NK-92 treated with Interleukin-12 subunit alpha and Interleukin-12 subunit beta, amount 100 ng/mL, for 24 hours (cell line): ENCODE measurements at places on chromosomes 1 and 21.

GRCh38 chr21:34836103-34836932, 167.5 kb downstream of the CLIC6 start:
- no peak for DNase-seq

DNA sequence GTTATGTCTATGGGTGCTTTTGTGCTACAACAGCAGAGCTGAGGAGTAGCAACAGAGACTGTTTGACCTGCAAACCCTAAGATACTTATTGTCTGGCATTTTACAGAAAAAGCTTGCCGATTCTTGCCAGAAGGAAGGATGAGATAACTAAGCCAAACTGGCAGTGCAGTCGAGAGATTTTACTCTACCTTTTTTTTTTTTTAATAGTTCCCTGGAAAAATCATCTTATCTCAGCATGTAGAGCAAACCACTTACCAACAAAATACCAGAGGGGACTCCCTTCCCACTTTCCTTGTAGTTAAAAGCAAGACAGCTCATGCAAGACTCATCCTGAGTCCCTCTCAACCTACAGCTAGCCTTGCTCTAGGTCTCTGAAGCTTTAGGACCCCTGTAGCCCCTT, 132.9 kb downstream of the SYT2 start:
- DNase-seq: no peak

GRCh38 chr1:37265786-37266667, 208.4 kb upstream of the ZC3H12A start:
- DNase-seq: no peak

DNA sequence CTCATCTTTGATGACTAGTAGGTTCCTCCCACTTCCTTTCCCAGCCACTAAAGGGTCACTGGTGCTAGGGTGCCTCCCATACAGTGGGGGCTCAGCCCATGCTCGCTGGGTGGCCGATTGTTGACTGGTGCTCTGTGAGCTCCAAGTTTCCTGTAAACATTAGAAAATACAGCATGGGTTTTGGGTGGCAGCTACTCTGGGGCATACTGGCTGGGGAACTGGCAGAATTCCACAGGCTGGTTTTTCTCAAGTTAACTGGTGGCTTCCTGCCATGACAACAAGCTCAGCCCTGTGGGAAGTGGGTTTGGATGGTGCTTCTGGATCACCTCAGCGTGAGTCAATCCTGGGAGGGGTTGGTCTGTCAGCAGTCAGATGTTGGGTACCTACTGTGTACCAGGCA, 28.7 kb upstream of the CRNN start:
- DNase-seq: no peak

DNA sequence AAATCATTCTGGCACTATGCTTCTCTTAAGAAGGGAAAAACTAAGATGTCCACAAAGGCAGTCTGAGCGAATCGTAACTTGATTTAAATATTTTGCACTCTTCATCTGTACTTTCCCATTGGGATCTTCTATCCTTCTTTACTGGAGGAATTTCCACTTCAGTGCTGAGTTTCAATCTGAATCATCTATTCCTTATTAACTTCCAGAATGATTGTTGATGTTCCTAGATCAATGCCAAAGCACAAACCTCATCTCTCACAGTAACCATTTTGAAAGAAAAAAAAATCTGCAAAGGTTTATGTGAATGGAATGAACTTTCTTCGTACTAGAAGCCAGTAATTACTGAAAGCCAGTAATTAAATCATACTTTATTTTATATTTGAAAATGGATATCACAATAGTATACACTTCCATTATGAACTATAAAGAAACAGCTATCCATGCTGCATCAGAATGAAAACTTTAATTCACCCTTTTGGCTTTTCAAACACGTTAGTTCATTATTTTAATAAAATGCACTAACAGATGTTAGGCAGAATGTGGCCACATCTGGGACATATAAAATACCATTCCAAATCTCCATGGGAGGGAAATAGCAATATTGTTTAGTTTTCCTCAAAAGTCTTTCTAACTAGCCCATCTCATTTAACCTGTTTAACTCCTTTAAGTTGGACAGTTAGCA, 5.5 kb upstream of the RNF2 start:
- DNase-seq: no peak

DNA sequence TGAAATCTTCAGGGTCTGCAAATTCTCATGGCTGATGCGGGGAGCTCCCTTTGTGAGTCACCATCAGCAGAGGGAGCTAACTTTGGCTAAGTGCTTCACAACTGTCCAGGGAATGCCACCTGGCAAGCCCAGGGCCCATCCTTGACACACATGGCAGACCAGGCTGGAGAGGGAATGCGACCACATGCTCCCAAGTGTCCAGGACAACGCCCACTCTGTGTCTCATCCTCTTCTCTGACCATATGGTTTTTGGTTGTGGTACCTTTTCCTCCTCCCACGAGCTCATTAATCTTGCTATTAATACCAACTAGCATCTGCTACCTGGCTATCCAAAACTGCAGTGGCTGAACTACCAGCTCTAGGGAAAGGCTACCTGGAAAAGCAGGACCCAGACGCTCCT, 37.1 kb upstream of the CLSTN1 start:
- DNase-seq: no peak

DNA sequence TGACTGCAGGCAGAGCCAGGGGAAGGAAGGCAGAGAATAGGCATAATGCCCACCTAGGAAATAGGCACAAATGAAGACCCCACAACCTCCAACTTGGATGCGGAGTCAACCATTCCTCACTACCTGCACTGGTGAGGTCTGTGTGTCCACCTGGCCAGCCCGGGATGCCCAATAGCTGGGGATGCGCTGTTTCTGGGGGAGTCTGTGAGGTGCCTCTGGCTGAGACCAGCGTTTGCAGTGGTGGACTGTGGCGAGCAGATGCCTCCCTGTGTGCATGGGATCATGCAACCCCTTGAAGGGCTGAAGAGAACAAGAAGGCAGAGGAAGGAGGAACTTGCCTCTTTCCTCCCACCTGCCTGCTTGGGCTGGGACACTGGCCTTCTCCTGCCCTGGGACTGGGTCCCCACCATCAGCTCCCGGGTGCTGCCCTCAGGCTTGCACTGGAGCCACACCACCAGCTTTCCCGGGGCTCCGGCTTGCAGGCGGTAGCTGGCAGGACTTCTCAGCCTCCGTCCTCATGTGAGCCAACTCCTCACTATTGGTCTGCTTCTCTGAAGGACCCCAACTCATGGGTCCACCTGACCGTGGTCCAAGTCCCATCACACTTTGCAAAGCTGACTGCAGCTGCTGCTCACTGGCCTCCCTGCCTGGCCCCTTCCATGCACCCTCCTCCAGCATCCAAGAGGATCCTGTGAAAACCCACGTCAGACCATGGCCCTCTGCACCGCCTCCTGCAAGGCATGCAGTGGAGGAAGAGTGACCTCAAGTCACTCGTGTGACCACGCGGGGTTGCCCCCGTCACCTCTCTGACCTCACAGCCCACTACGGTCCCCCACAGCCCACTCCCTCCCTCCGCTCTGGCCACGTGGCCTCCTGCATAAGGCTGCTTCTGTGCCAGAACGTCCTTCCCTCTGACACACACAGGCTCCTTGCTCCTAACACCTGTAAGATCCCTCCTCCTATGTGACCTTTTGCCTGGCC, 2.7 kb upstream of the PDE9A start:
- DNase-seq: no peak

GRCh38 chr1:230308039-230308438, 118.1 kb downstream of the PGBD5 start:
- DNase-seq: no peak

- DNase-seq: no peak
Measured at GRCh38 chr1:117702654-117703053, 96.8 kb downstream of the TENT5C start.
